ENCODE measurements at places on chromosomes 5 and 9. TPM values are rescaled to one million over a fixed set of nuclear protein-coding genes. Genes with fewer than 3 reads are reported as not detected.

KIF12 gene
- 0.93 TPM for total RNA-seq

DMRT3 gene
- 1.7 TPM for total RNA-seq

GPR150 gene
- not detected for total RNA-seq

GLIPR2 gene
- total RNA-seq, result 84.4 TPM

ALG2 gene
- 19.0 TPM for total RNA-seq

ACTL7A gene
- total RNA-seq, result not detected

TMEM252 gene
- total RNA-seq, result not detected

MCIDAS gene
- not detected for total RNA-seq

TNC gene
- 34.5 TPM for total RNA-seq

Data from glutamatergic neuron (in vitro differentiated cells).